ENCODE measurements at places on chromosomes 7 and 10. TPM values are rescaled to one million over a fixed set of nuclear protein-coding genes. Genes with fewer than 3 reads are reported as not detected.

Gene CALHM3
- total RNA-seq, result 0.17 TPM

Gene DDC
- total RNA-seq, result not detected

Gene PDE1C
- 0.67 TPM for total RNA-seq

Gene MNX1
- 0.39 TPM for total RNA-seq

Gene AGAP9
- total RNA-seq, result 7.7 TPM

Gene SPDYE11
- not detected for total RNA-seq

Gene C10orf88
- total RNA-seq, result 11.0 TPM

Gene CLDN15
- 5.5 TPM for total RNA-seq

Gene LGI1
- not detected for total RNA-seq

Gene NPFFR1
- total RNA-seq, result 0.06 TPM

Gene OPN1SW
- not detected for total RNA-seq

Gene TMEM270
- not detected for total RNA-seq

Gene MCMBP
- total RNA-seq, result 79.8 TPM

Gene CALCR
- total RNA-seq, result 3.0 TPM

Gene IKZF1
- 0.71 TPM for total RNA-seq

- H3K4me3 ChIP-seq, result no peak overlapping the region
- peaks cover 27% of the 10 kb centered on the region for H3K36me3 ChIP-seq
- H3K27ac ChIP-seq, result no peak overlapping the region
- H3K27me3 ChIP-seq, result no peaks in the 10 kb centered on the region
- no peaks in the 10 kb centered on the region for H3K4me1 ChIP-seq
- peak; percentile 71 for DNase-seq
Measured at GRCh38 chr7:154953006-154953684, 49.8 kb downstream of the PAXIP1 start.

GRCh38 chr7:15016766-15017165 is 114.2 kb upstream of the DGKB start:
- H3K36me3 ChIP-seq, result no peaks in the 10 kb centered on the region
- no peak overlapping the region for H3K4me3 ChIP-seq
- peaks cover 5% of the 10 kb centered on the region for H3K4me1 ChIP-seq
- H3K27me3 ChIP-seq, result no peaks in the 10 kb centered on the region
- no peak for DNase-seq

DNA sequence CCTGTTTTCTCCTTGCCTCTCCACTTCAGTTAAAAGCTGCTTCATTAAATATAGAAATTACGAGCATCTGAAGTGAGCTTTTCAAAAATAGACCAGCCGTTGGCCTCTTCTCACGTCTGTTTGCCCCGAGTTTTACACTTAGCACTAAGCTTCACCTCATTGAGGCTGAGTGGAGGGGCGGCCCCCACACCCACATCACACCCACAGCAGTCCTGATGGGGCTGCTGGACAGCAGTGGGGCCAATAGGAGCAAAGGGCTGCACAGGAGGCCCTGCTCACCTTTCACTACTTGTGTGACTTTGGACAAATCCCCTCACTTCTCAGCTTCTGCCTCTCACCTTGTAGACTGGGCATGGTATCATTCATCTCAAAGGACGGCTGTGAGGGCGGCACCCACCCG is 677.8 kb downstream of the SDK1 start:
- DNase-seq, result no peak
- H3K27me3 ChIP-seq, result no peaks in the 10 kb centered on the region
- H3K27ac ChIP-seq, result no peak overlapping the region
- no peak overlapping the region for H3K4me3 ChIP-seq
- peaks cover 7% of the 10 kb centered on the region for H3K4me1 ChIP-seq

DNA sequence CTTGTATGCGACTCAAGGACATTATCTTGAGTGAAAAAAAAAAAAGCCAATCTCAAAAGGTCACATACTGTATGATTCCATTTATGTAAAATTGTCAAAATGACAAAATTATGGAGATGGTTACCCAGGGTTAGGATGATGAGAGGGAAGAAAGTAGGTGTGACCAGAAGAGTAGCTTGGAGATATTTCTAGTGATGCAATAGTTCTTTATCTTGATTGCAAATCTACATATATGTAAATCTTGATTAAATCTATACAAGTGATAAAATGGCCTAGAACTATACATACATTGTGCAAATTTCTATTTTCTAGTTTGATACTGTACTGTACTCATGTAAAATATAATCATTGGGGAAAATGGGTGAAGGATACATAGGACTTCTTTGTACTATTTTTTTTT is 4.6 kb downstream of the CEP41 start:
- no peaks in the 10 kb centered on the region for H3K36me3 ChIP-seq
- H3K27me3 ChIP-seq, result no peaks in the 10 kb centered on the region
- no peak for DNase-seq

- H3K36me3 ChIP-seq, result no peaks in the 10 kb centered on the region
- H3K4me3 ChIP-seq, result no peak overlapping the region
Measured at GRCh38 chr10:102835007-102835482, 2.2 kb downstream of the CYP17A1 start.

DNA sequence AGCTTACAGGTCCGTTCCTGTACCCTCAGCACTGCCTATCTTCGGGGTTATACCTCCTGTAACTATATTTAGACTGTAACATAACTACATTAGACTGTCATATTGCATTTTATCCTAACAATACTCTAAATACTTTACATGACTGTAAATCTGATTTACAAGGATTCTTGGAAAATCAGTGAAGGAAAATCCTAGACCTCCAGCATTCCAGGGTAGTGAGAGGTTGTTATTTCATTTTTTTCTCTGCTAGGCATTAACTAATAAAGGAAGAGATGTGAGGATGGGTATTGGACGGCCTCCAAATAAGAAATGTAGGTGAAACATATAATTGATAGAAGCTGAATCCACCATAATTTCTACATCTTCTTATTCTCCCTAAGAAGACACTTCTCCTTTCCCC is 569.4 kb downstream of the CALN1 start:
- no peaks in the 10 kb centered on the region for H3K4me1 ChIP-seq
- no peak overlapping the region for H3K4me3 ChIP-seq
- no peak overlapping the region for H3K27ac ChIP-seq
- no peak for DNase-seq
- no peaks in the 10 kb centered on the region for H3K27me3 ChIP-seq

GRCh38 chr10:103711351-103711994 is 143.9 kb downstream of the SH3PXD2A start:
- H3K4me1 ChIP-seq, result no peaks in the 10 kb centered on the region
- no peak overlapping the region for H3K4me3 ChIP-seq
- no peaks in the 10 kb centered on the region for H3K36me3 ChIP-seq
- no peak overlapping the region for H3K27ac ChIP-seq

- no peaks in the 10 kb centered on the region for H3K27me3 ChIP-seq
- no peak overlapping the region for H3K27ac ChIP-seq
- H3K4me1 ChIP-seq, result no peaks in the 10 kb centered on the region
- no peak overlapping the region for H3K4me3 ChIP-seq
- H3K36me3 ChIP-seq, result no peaks in the 10 kb centered on the region
Measured at GRCh38 chr10:62652114-62652513, 152.4 kb upstream of the ADO start.

DNA sequence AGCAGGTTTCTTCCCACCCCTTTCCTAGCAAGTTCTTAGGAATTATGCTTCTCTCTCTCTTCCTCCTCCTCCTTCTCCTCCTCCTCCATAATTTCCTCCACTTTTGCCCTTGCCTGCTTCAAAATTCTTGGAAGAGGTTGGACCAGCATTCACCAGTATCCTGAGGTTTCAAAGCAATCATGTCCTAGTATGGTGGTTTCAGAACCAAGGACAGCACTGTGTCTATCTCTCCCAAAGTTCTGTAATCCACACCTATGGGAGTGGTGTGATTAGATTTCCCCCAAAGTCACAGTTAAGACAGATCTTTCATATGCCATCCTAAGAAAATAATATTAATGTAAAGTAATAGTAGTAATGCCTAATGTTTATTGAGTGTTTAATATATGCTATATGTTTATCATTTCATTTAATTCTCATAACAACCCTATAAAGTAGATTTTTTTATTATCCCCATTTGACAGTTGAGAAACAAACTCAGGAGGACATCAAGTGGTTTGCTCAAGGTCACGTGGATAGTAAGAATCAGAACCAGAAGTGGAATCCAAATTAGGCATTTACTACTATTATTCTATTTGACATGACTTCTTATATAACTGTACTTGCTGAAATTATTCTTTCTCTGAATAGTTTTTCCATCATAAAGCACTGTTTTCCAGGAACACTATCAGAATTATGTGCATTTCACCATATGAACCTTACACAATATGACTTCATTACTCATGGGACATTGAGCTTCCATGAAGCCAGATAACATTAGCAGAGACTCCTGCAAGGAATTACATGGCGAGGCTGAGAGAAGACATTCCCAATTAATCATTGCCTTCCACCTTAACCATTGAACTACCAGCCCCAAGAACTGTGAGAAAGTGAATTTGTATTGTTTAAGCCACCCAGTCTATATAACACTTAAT is 91.4 kb downstream of the IPMK start:
- H3K27ac ChIP-seq, result no peak overlapping the region
- H3K4me1 ChIP-seq, result no peaks in the 10 kb centered on the region
- H3K27me3 ChIP-seq, result no peaks in the 10 kb centered on the region
- H3K36me3 ChIP-seq, result no peaks in the 10 kb centered on the region

GRCh38 chr7:23594879-23595604 is 2.1 kb upstream of the CCDC126 start:
- H3K27ac ChIP-seq, result no peak overlapping the region
- H3K4me3 ChIP-seq, result no peak overlapping the region
- H3K4me1 ChIP-seq, result no peaks in the 10 kb centered on the region

- no peak for DNase-seq
- H3K27me3 ChIP-seq, result peaks cover 12% of the 10 kb centered on the region
- H3K36me3 ChIP-seq, result no peaks in the 10 kb centered on the region
Measured at GRCh38 chr10:86538547-86538946, 17.0 kb upstream of the WAPL start.

DNA sequence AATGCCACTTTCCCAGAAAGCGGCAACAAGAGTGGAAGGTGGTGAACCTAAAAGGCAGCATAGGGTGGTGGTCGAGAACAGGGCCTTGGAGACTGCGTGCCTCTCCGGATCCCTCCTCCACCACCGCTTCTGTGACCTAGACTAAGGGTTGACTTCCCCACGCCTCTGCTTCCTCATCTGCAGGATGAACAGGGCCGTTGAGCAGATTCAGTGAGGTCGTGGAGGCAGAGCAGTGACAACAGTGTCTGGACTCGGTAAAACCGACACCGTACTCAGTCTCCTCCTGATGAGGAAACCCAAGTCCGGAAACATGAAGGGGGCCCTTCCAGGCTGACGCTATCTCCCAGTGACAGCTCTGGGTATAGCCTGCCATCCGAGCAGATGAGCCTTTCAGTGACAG is 162.6 kb downstream of the CELF2 start:
- DNase-seq, result no peak
- 0 out of 2 replicates have a peak, but pooled peaks cover 2% of the 10 kb centered on the region for H3K4me1 ChIP-seq
- no peak overlapping the region for H3K27ac ChIP-seq
- no peak overlapping the region for H3K4me3 ChIP-seq
- H3K27me3 ChIP-seq, result no peaks in the 10 kb centered on the region
- no peaks in the 10 kb centered on the region for H3K36me3 ChIP-seq

GRCh38 chr7:35762781-35763180 is 38.1 kb upstream of the SEPTIN7 start:
- no peaks in the 10 kb centered on the region for H3K27me3 ChIP-seq
- no peak for DNase-seq
- H3K4me1 ChIP-seq, result no peaks in the 10 kb centered on the region
- no peak overlapping the region for H3K27ac ChIP-seq
- H3K36me3 ChIP-seq, result no peaks in the 10 kb centered on the region

DNA sequence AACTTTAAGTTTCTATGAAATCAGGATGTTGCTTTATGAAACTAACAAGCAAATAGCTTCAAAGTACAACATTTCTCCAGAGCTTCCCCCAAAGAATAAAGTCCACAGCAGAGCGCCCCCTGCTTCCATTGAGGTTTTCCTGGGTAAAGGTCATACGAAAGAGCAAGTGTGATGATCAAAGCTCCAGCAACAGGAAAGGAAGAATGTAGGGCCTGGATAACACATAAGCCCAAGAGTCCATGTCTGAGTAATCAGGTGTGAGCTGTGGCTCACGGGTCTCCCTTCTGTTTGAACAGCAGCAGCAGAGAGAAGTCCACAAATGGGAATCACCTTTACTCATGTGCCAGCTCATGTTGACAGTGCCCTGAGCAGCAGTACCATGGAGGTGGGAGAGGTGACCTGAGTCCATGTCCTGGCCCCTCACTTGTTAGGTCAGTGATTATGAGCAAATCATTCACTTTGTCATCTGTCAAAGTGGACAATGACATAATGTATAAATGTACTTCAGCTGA is 50.5 kb downstream of the MRPL32 start:
- no peak for DNase-seq
- no peaks in the 10 kb centered on the region for H3K27me3 ChIP-seq
- H3K27ac ChIP-seq, result no peak overlapping the region

DNA sequence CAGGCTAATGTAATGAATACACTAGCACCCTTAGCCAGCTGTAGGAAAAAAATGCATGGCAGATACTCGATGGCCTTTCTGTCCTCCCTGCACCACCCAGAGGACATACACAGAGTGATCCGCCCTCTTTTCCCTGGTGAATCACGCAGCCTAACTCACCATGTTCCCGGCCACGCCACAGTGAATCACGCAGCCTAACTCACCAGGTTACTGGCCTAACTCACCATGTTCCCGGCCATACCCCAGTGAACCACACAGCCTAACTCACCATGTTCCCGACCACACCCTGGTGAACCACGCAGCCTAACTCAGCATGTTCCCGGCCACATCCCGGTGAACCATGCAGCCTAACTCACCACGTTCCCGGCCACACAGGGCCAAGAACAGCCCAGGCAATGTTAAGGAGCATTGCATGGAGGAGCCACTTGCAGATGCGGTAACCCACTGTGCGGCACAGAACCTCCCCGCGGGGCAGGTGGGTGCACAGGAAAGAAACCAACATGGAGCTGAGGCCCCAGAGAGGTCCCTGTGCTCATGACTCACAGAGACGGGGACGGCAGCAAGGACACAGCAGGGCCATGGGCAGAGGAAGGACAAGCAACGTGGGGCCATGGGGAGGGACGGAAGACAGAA is 508.5 kb downstream of the DNAJB6 start:
- H3K27me3 ChIP-seq, result no peaks in the 10 kb centered on the region
- H3K4me3 ChIP-seq, result no peak overlapping the region
- H3K4me1 ChIP-seq, result peaks cover 20% of the 10 kb centered on the region
- DNase-seq, result no peak
- H3K27ac ChIP-seq, result no peak overlapping the region
- no peaks in the 10 kb centered on the region for H3K36me3 ChIP-seq

- H3K27me3 ChIP-seq, result no peaks in the 10 kb centered on the region
- DNase-seq, result no peak
- H3K36me3 ChIP-seq, result no peaks in the 10 kb centered on the region
- H3K27ac ChIP-seq, result no peak overlapping the region
- H3K4me3 ChIP-seq, result no peak overlapping the region
Measured at GRCh38 chr7:156792611-156793010, 100.4 kb downstream of the LMBR1 start.

- no peak for DNase-seq
- H3K36me3 ChIP-seq, result no peaks in the 10 kb centered on the region
- no peaks in the 10 kb centered on the region for H3K27me3 ChIP-seq
- H3K27ac ChIP-seq, result no peak overlapping the region
Measured at GRCh38 chr10:44696496-44696895, 214.6 kb upstream of the TMEM72 start.
